NCI-H1417 (cell line): ENCODE measurements at places on chromosomes 4 and X.

DNA sequence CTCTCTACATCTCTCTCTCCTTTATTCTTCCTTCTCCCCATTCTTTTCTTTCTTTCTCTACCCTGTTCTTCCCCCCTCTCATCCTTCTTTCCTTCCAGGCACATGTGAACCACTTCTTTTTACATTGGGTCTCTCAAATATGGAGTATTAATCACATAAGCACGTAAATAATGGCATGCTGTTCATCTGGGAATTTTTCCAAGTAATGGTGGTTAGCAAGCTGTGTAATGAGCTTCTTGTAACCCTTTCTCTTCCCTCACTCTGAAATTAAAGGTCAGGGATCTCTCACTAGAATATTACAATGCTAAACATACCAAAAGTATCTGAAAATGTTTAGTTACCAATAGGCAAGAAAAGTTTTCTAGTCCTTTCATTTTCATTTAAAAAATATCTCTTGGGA is 239.9 kb upstream of the TEX13A start:
- no peak for DNase-seq

GRCh38 chr4:23009093-23009492 is 316.4 kb downstream of the GBA3 start:
- DNase-seq: no peak

DNA sequence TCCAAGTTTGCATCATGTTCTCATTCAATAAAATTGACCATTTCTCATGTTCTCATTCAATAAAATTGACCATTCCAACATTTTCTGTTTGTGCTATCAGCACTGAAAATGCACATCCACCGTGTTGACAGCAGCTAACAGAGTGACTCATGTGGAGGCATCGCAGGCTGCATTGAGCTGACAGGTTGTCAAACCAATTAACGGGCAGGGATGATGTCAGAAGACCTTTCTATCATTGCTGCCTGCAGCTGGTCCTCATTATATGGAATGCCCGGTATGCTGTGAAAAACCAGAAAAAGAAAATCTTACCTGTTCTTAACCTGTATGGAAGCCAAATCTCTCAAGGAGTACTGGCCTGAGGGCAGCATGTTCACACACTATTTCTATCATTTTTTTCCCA is 202.0 kb downstream of the SMIM20 start:
- no peak for DNase-seq

GRCh38 chrX:16033331-16033730 is 90.0 kb upstream of the GRPR start:
- no peak for DNase-seq

DNA sequence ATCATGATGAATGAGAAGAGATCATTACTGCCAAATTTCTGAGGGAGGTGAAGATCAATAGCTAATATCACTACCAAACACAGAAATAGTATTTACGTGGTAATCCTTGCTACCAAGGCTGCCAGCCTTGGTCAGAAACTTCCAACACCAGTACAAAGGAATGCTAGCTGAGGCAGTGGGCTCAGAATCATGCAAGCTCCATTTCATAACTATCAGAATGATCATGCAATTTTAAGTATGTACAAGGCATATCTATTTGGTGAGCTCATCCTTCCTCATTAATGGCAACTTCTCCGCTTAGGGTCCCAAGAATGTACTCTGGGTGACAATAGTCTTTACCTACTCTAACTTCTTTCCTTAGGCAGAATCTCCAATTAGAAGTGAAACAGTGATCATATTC is 135.0 kb downstream of the GPC3 start:
- no peak for DNase-seq

DNA sequence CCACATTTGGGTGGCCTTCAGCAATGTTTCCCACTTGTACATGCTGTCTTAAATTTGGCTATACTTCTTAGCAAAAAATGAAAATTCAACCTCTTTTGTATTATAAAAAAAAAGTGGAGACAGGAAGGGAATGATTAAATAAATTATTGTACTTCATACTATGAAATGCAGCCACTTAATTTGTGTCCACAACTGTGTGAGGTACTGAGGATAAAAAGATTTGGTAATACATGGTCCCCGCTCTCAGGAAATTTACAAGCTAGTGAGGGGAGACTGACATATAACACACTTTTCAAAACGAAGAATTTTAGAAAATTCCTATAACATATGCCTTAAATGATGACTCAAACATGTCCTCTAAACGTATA is 105.0 kb downstream of the HNRNPD start:
- DNase-seq: no peak

- peak; percentile 78 for DNase-seq
Measured at GRCh38 chr4:88283661-88284438, 511 bp downstream of the PPM1K start.

DNA sequence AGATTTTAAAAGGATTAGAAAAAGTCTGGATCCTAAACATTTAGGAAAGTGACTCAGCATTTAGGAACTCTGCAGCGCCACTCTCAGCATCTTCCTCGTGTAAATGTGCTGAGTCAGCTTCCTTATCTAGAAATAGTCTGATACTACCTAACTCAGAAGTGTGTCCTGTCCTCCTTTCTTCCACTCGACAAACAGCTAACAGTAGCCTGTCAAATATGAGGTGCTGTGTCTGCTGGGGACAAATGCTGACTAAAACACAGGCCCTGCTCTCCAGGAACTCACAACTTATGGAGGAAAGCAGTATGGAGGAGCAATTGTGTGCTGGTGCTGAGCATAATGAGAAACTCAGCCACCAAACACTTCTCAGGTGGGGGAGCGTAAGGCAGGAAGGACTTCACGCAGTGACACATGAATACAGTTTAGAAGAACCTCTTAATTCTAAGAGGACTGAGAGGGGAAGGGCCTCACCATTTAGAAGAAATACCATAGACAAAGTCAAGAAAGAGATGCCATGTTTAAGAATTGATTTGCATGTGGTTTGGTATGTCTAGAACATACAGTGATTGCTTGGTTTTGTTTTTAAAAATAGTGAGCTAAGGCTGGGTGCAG is 125.3 kb downstream of the SOWAHB start:
- no peak for DNase-seq

GRCh38 chrX:20265726-20266681 is 705 bp downstream of the RPS6KA3 start:
- peak; percentile 67 for DNase-seq

- no peak for DNase-seq
Measured at GRCh38 chr4:37795581-37796195, 30.8 kb upstream of the PGM2 start.

- DNase-seq: no peak
Measured at GRCh38 chr4:9899306-9900055, 118.0 kb downstream of the DRD5 start.

DNA sequence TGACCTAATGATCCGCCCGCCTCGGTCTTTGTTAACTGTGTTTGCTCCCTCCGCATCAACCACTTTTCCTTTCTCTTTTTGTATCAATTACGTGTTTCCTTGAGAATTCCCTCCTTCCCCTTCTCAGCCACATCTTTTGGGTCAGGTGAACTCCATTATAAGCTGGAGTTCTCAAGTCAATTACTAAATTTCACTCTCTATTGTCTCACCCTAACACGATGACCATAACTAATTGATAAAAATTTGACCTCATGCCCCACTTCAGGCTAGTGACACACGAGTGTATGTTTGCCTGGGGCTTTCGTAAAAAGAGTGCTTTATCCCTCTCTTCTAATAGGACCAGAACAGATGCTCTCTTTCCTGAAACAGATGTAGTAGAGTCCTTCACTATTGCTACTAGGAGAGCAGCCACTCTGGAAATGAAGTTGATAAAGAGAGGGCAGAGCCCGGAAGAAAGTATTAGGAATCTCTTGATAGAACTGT is 403.6 kb upstream of the ANXA10 start:
- DNase-seq: no peak

DNA sequence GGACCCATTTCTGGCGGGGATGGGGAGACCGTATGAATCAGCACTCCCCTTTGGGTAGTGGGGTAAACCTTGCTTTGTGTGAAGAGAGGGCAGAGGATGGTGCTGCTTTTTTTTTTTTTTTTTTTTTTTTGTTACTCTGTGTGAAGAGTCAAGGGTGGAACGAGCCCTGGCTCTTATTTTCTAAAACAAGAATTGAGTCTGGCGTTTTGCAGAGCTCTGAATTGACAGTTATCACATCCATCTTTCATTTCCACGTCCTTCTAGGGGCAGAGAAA is 1.2 kb downstream of the SLAIN2 start:
- peak; percentile 52 for DNase-seq

DNA sequence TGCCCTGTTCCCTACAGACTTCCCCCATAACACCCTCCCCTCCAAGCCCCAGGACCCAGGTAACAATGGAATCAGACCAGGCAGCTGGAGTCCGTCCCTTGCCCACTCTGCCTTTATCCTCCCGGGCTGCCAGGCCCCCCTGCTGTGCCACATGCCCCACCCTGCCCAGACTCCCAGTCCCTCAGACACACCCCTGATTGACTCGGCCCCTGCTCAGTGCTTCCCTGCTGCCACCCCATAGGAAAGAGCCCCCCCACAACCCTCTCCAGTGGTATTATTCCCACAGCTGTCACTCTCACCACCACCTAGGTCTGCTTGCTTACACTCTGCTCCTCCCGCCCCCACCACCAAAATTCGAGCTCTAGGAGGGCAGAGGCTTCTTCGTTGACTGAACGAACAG is 4.7 kb upstream of the NAA10 start:
- no peak for DNase-seq

GRCh38 chr4:8866828-8867623 is 4.6 kb downstream of the HMX1 start:
- DNase-seq: no peak

DNA sequence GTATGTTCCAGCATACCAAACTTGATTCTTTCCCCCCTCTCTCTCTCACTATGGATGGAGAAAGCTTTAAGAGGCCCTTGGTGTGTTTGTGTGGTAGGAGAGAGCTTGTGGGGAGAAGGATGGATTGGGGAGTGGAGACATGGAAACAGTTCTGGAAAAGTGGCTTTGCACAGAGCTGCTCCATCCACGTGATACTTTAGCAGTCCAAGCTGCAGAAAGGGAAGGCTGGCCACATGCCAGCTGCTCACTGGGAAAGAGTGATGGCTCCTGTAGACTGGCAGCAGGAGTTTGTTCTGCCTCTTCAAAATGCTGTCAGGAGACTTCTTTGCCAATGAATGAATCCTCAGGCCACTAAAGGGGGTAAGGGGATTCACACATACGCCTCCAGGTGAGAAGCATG is 21.7 kb upstream of the SEC24B start:
- peak; percentile 62 for DNase-seq

GRCh38 chr4:1010395-1011021 is 918 bp upstream of the FGFRL1 start:
- DNase-seq: peak; percentile 79

DNA sequence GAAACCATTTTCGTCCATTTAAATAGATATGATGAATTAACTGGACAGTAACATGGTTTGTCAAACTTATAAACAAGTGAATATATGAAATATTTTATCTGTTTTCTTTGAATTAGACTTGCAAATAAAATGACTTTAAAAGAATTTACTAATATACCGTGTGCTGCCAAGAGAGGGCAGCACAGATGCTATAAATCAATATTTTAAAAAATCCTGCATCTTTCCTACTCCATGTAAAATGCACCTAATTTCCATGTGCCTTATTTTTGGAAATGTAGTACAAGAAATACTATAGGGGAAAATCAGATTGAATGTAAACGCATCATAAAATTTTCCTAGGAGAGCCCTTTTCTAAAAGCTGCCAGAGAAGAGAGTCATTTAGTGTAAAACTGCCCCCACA is 62.2 kb downstream of the PRKX start:
- DNase-seq: peak; percentile 8

DNA sequence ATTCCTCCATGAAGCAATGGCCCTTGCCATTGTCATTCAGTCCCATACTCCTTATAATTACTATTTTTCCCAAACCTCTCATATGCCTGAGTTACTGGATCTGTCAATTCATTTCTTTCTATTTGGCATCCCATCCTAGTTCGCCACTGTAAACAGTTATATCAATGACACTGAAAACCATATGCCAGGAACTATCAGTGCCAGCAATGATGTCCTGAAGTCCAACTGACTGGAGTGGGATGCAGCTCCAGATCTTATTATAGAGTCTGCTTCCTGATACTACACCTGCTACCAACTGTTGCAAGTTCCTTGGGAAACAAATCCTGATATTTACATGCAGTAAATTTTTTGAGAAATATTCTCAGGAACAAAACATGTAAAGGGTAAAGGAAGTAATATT is 27.0 kb upstream of the BANK1 start:
- DNase-seq: no peak

DNA sequence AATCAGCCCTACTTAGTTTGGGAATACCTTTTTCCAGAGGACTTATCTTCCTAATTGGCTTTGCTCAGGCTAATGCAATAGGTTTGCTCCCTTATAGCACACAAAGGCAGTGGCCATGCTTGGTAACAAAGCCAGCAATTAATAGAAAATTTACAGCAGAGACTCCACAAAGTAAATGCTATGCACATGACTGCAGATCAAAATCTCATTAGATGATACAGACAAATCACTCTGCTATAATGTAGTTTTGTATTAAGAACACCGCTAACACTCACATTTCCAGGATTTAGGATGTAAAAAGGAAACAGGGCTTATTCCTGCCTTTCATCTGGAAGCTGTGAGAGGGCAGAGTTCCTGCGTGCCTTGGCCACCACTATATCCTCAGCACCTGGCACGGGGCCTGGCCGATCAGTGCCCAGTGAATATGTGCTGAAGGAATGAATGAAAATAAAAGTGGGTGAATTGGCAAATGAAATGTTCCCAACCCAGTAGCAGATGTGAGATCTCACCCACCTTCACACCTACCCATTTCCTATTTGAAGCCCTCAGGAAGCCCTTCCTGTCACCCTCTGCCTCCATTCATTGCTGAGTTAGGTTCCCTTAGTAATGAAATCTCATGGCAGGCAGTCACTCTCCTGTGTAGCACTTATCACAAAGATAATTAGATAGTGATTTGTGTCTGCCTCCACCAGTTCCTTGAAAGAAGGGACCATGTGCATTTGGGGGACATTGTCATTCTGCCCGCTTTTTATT is 5.1 kb downstream of the SEPTIN6 start:
- no peak for DNase-seq

- no peak for DNase-seq
Measured at GRCh38 chr4:110613745-110614144, 9.1 kb downstream of the PITX2 start.

DNA sequence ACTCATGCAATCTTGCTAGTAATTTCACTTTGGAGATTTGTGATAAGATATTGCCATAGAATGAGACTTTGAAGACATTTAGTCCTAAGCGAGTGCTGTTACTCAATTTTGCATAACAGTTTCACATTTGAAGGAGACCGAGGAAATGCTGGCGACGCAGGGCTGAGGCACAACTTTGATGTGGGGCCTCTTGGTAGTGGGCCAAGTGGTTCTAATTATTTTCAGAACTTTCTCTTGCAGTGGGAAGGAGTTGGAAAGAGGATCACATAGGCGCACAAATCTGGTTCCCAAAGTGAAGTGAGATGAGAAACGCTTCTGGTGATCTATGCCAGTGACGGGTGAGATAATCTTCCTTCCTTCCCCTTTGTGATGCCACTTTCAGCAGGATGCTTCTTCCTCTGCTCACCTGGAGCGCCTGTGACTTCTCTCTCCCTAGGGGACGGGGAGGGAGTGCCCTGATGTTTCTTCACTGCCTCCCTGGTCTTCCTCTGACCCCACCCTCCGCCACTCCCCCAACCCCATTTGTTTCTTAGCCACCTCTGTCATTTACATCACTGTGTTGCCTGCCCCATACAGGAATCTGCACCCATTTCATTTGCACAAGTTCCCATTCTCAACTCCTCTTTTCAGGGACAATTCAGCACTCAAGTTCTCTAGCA is 138.9 kb upstream of the MID1 start:
- DNase-seq: no peak

- no peak for DNase-seq
Measured at GRCh38 chr4:7032596-7032995, 10.6 kb upstream of the TADA2B start.
